ENCODE measurements at places on chromosomes 7 and 10.

DNA sequence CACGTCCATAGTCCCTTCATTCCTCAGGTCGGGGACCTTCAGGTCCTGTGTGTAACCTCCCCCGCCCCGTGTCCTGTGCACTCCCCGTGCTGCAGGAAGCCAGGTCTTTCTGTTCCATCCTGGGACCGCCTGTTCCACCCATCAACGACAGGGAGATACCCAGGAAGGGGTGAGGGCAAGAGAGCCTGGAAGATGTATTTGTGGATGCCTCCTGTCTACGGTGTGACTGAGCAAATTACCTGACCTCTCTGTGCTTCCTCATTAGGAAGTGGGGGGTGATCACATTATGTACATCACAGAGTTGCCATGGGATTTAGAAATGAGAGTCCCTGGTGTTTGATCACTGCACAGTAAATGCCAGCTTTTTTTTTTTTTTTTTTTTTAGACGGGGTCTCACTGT is 46.3 kb downstream of the GRID2IP start:
- DNase-seq = no peak

DNA sequence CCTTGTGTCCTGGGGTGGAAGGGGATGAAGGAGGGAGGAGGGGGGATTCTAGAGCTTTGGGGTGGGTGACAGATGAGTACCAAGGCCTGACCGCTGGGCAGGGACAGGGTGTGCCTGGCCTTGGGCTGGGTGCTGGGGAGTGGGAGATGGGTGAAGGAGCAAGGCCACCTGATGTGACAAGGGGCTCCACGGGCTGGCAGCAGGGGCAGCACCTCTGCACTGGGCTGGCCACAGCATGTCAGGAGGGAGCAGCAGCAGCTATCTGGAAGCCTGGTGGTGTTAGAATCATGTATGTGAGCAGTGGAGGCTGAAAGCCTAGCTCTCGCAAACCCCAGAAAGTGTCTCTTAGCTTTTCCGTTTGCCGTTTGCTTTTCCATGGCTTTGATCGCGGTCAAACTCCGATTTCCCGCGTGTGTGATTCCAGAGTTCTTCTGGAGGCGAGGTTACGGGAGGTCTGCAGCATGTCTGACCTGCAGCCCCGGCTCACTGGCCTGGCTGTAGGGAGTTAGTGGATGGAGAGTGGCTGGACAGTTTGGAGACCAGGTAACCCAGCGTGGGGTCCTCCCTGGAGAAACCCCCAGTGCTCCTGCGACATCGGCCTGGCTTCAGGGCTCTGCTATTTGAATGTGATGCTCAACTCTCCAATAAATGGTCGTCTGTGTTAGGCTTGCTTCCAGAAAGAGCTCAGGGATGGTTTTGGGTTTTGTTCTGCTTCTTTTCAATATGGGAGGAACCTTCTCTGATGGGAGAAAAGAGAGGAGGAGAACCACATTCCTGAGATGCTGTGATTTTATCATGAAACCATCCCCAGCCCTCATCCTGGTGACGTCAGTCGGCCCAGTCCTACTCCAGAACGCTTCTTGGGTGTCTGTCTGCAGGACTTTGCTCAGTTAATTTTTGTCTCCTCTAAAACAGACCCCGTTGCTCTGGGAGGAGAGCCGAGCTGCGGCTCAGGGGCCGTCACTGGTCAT is 105.5 kb downstream of the CUX1 start:
- no peak for DNase-seq

DNA sequence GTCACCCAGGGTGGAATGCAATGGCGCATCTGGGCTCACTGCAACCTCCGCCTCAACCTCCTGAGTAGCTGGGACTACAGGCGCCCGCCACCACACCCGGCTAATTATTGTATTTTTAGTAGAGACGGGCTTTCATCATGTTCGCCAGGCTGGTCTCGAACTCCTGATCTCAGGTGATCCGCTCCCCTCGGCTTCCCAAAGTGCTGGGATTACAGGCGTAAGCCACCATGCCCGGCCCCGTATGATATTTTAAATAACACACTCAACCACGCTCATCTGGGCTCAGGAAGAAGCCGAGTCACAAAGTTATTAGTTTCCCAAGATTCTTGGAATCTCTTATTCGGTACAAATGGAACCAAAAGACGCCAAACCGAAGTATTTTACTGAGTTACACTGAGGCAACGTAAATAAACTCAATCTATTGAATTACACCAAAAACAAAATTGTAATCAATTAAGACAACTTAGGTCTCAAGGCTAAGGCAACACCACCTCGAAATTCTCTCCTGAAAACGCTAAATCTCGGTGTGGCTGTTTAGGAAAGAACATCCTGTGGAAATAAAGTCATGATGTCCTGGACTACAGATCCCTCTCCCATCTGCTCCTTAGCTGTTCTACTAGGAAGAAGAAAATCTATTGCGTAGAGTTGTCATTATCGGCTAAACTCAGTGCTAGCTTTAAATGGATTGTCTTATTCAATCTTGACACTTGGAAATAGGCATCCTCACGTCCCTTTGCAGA is 910 bp downstream of the ARHGAP19 start:
- no peak for DNase-seq

- DNase-seq = no peak
Observed at GRCh38 chr7:67955061-67955460, 958.4 kb downstream of the TYW1 start.

- peak; percentile 14 for DNase-seq
Observed at GRCh38 chr10:80168679-80169380, 36.3 kb downstream of the PLAC9 start.

DNA sequence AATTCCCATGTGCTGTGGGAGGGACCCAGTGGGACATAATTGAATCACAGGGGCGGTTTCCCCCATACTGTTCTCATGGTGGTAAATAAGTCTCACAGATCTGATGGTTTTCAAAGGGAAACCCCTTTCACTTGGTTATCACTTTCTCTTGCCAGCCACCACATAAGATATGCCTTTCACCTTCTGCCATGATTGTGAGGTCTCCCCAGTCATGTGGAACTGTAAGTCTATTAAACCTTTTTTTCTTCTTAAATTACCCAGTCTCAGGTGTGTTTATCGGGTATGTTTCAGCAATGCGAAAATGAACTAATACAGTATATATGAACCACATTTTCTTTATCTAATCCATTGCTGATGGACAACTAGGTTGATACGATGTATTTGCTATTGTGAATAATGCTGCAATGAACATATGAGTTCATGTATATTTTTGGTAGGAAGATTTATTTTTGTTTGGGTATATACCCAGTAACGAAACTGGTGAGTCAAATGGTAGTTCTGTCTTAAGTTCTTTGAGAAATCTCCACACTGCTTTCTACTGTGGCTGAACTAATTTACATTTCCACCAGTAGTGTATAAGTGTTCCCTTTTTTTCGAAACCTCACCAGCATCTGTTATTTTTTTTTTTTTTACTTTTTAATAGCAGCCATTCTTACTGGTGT is 70.0 kb upstream of the HGF start:
- DNase-seq = no peak

DNA sequence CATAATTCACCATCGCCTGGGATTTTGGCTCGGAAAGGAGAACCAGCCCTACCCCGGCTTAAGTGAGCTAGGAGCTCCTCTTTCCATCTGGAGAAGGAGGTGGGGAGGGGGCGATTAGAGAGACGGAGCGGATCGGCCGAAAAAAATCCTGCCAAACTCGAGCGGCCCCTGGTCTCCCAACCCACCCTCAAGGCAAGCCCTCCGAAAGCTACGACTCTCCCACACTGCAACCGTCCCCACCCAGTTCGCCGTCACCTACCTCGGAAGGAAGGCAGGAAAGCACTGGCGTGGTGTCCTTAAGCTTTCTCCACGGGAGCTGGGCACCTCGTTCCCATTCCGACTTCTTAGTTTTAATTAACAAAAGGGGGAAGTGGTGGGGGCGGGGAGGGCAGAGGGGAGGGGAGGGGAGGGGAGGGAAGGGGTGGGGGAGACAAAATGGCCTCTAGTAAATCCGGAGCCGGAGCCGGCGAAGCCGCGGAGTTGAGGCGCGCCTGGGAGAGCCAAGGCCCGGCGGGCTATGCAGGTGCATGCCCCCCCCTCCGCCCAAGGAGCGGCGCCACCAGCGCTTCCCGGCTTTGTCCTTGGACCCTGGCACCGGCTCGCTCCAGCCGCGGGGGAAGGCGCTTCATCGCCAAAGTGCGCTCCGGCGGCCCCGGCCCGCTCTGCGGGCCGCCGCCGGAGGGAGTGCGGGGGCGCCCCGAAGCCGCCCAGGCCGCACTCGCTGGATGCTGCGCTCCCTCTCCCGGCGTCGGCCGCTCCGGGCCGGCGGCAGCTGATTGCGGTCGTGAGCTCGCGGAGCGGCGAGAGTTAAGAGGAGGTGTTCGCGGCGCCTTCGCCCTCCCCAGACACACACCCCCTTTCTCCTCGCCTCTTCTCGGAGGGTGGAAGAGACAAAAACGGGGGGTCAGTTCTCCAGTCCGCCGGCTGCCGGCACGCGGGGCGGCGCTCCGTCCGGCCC is at the start of gene LRRC4:
Gene LRRC4, minus strand, starts transcription at position 784 of the 958 bp plus-strand sequence. CDS start 797 bp downstream, outside the sequence.
- peak; percentile 55 for DNase-seq

DNA sequence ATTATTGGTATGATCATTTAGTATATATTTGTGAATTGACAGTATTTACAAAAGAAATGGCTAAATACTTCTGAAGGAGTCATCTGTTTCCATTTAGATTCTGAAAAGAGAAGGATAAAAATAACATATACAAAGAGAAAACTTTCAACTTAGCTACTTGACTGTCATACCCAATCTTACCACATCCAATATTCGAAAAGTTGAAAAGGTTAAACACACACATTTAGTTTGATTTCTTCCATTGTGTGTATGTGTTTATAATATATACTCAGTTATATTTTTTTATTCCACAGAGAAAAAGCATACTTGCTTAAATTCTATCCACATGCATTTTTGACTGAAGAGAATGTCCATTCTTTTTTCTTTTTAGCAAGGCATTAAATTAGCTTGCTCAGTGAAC is 470.7 kb downstream of the TFEC start:
- no peak for DNase-seq

All from stimulated activated effector memory CD8-positive, alpha-beta T cell treated with anti-CD3 and anti-CD28 coated beads, Interleukin-12 subunit alpha, Interleukin-12 subunit beta, amount 100 ng/mL, for 72 hours (primary cell).